Activated T-cell treated with anti-CD3 and anti-CD28 coated beads, Interleukin-2, amount 50 U/mL, for 24 hours (primary cell): ENCODE measurements at places on chromosomes 4 and X.
A peak's percentile ranks its signal among the peaks of the same experiment; 100 is the strongest.

- DNase-seq: no peak
Observed at GRCh38 chr4:93348896-93349295, 479.7 kb upstream of the ATOH1 start.

DNA sequence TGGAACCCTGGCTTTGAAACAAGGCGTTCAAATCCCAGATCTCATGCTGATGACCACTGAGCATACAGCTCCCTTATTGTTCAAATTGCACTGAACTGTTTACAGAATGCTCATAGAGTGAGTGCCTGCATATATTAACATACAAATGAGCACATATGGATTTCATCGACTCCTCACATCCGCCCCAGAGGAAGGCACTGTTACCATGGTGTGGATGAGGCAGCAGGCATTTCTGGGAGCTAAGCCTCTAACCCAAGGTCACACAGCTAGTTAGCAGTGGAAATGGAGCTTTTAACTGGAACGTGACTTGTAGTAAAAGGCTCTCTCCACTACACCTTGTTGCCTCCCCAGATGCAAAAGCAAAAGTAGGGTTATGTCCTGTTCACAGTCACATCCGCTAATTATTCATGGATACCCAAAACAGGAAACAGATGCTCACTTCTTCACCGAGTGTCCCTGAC lies 289.7 kb downstream of the STK32B start:
- DNase-seq: no peak

- DNase-seq: no peak
Observed at GRCh38 chr4:19026281-19026680, 1004.7 kb upstream of the LCORL start.

DNA sequence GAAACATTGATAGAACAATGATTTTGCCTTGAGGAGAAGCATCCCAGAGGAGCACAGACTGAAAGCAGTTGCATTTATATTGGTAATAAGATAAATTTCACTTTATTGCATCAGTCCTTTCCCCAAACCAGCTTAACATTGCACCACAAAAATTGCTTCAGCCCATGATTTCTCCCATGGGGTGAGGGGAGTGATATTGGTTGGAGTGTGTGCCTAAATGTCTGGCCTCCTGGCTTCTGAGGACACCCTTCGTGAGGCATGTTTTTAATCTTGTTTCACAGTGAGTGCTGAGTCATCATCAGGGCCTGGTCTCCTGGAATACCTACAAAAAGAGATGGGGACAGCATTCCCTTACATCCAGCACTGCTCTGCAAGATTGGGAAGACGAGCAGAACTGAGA lies 487.9 kb downstream of the C4orf33 start:
- DNase-seq: no peak

- DNase-seq: no peak
Observed at GRCh38 chr4:76784237-76784636, 113.7 kb downstream of the SOWAHB start.

DNA sequence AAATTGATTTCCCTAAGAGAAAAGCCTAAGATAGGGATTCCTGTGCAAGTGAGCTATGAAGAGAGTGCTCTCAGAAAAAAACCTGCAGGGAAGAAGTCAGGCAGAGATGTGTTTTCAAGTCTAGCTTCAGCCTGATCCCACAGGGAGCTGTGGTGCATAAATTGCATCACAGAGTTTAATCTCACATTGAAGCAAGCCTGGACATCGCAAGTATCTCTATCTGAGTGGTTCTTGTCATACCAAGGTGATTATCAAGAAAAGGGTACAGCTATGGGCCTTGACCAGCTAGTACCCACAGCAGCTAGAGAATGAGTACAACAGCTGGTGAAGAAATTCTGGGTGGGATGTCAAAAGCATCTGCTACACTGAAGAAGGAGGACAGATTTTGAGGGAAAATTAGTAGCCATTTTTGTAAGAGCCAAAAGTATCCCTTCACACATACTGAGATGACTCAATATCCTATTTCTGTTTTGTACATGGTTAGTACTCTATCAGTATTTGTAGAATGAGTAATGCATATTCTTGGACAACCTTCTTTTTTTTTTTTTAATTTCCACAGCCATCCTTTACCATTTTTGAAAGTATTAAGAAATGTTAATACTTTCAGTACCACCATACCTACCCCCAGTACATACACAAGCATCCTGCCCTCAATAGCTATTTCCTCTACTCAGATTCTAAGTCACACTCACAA lies 708.9 kb downstream of the IL1RAPL1 start:
- DNase-seq: no peak

- no peak for DNase-seq
Observed at GRCh38 chr4:114780205-114780604, 181.6 kb downstream of the UGT8 start.

DNA sequence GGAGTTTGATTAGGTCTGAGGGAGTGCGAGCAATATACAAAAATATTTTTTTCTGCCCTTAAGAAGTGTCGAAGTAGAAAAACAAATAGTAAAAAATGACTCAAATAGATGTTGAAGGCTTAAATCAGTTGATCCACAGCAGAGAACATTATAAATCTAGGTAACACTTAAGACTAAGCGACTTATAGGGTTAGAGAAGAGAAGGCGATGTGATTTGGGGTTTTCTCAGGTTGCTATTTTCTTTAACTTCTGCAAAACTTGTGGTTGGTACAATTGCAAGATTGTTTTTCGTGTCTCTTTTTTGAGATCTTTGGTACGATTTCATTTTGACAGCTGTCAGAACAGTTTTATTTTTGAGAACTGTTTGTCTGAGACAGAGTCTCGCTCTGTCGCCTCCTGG lies 1479.5 kb downstream of the PCDH7 start:
- DNase-seq: no peak

DNA sequence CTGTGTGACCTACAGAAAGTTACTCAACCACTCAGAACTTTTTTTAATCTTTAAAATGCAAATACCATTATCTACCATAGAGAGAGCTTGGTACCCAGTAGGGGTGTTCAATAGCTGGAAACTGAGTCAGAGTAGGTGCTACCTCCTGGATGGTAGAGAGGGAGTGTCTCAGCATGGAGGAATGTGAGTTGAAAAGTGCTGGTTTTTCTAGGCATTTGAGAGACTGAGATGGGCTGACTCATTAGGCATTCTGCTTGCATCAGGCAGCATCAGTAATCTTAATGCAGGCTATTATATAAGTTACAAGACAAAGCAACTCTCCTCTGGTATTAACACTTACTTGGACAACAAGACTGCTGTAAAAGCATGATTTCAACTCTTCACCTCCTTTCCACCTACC lies 70.9 kb upstream of the ARHGEF9 start:
- DNase-seq: no peak

DNA sequence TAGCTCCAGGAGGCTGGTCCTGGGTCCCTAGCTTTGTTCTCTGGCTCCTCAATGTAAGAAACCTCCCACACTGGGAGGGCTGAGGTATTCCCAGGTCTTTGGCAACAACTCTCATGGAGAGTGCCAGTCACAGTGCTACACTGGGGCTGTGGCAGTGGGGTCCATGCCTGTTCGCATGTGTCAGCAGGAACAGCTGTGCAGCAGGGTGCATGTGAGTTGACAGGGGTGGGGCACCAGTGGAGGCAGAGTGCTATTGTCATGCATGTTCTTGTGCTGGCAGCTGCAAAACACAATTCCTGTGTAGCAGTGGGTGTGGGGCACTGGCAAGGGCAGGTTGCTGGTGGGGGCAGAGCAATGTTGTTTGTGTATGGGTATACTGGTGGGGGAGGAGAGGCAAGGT lies 246.0 kb downstream of the CXXC4 start:
- no peak for DNase-seq

GRCh38 chr4:163274861-163275260 lies 57.5 kb downstream of the NPY1R start:
- DNase-seq: no peak

GRCh38 chr4:6663596-6664393 lies 23.3 kb downstream of the MRFAP1 start:
- peak; percentile 50 for DNase-seq

DNA sequence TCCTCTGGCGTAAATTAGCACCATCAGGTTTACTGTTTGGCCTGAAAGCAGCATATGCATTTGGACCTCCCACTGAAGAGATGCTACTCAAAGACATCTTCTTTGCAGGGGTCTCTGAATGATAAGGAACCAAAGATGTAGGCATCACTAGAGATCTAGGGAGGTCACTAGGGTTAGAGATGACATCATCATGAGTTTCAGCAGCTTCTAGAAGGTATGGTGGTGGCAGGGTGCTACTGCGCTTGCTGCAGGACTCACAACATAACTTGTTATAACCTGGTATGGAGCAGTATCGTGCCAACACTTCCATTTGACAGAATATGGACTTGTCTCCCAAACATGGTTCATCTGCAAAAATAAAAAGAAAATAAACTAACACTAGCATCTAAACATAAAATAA lies 251.6 kb downstream of the NPFFR2 start:
- no peak for DNase-seq
